ENCODE measurements at places on chromosomes 5 and 9.

GRCh38 chr9:89149726-89150125 is 28.9 kb downstream of the SHC3 start:
- no peak for DNase-seq

- DNase-seq, result no peak
Observed at GRCh38 chr9:68896486-68896885, 117.4 kb downstream of the PRKACG start.

GRCh38 chr9:96494215-96494800 is 44.3 kb downstream of the HABP4 start:
- no peak for DNase-seq

GRCh38 chr5:135319928-135320606 is 79.0 kb downstream of the MACROH2A1 start:
- DNase-seq, result peak; percentile 37

- DNase-seq, result no peak
Observed at GRCh38 chr5:31235381-31235780, 41.9 kb downstream of the CDH6 start.

- DNase-seq, result no peak
Observed at GRCh38 chr5:172632346-172633092, 8.5 kb upstream of the NEURL1B start.

DNA sequence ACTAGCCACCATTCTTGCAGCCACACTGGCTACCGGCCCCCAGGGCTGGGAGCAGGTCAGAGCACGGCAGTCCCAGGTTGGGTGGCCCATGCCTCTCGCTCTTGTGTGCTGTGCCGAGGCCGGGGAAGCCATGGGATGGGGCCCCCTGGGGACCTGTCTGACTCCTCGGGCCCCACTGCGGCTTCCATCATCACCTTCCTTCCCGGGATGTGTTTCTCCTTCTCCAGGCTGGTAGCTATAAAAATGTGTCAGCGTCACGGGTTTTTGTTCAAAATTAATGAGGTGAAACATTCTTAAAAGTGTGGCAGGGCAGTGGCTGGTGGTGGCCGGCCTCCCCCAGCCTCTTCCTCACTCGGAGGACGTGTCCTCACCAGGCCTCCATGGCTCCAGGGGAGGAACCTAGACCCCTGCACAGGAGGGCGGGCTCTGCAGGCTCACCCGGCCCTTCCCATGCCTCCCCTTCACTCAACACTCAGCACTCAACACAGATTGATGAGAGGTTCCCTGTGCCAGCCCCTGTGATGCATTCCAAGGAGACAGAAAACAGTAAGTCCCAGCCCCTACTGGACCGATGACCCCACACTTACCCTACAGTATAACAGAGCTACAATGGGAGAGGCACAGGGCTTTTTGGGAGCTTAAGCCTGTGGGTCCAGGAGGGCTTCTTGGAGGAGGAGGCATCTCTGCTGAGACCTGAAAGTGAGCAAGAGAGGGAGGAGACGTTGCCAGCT is 43.2 kb downstream of the PTGES start:
- DNase-seq, result no peak

- DNase-seq, result no peak
Observed at GRCh38 chr9:38355115-38355514, 37.4 kb upstream of the ALDH1B1 start.

DNA sequence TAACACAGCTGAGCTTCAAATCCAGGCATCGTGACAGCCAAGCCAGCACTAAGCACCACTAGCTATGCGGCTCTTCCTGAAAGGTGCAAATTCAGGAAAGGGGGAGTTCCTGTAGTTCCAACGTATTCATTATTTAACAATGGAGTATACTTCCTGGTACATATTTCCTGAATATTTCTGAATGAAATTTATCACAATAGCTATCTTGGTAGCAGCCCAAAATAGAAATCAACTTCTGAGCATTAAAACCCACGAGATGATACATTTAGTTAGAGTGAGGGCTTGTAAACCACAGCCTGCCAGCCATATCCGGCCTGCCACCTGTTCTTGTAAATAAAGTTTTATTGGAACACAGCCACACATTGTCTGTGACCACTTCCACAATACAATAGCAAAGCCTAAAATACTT is 109.7 kb upstream of the RETREG1 start:
- peak; percentile 43 for DNase-seq

DNA sequence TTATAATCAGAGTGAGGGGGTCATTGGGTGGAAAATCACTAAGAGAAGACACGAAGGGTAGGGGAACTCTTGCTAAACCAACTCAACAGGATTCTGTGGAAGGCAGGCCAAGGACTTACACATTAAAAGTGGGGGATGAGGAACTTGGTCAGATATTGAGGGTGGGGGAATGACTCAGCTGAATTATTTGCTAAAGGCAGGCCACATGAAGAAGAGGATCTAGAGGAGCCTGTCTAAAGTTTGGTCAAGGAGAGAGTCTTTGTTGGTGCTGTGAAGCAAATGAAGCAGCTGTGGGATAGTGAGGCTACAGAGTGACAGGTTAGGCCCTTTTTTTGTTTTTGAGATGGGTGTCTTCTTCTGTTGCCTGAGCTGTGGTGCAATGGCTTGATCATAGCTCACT is 63.9 kb upstream of the SPRY4 start:
- peak; percentile 70 for DNase-seq

GRCh38 chr5:126805063-126805462 is 28.1 kb downstream of the LMNB1 start:
- peak; percentile 27 for DNase-seq

GRCh38 chr9:69171049-69171448 is 3.0 kb upstream of the TJP2 start:
- DNase-seq, result peak; percentile 56

DNA sequence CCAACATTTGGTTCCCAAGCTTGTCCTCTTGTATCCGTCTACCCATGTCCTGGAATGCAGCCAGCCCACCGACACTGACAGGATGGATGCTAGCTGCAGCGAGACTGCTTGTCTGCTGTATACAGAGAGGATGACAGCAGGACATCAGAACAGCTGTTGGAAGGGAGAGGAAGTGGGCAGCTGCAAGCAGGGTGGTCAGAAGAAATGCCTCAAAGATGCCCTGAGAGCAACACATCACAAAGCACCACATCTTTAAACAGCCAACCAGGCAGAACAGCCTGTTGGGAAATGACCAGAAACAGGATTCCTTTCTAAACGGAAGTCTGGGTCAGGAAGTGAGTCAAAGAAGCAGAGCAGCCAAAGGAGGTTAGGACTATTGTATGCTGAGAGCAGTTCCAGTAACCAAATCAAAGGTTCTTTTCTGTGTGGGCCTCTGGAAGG is 219.1 kb downstream of the NDUFS4 start:
- DNase-seq, result no peak

DNA sequence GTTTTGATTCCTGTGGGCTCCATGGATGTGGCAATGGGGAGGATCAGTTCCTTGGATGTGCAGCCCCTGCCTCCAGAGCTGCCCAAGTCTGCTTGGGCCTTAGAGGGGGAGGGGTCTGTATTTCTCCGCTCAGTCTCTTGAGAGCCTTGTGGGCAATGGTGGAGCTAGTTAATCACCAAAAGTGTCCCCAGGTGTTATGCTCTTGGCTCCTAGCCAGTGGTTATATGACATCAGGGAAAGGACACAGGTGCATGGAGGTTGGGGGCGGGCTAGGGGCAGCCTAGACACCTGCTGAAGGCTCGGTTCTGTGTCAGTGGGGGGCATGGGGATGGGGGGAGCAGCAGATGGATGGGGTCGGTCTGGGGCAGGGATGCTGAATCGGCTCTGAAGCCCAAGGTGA is 12.4 kb upstream of the ARAP3 start:
- DNase-seq, result no peak

DNA sequence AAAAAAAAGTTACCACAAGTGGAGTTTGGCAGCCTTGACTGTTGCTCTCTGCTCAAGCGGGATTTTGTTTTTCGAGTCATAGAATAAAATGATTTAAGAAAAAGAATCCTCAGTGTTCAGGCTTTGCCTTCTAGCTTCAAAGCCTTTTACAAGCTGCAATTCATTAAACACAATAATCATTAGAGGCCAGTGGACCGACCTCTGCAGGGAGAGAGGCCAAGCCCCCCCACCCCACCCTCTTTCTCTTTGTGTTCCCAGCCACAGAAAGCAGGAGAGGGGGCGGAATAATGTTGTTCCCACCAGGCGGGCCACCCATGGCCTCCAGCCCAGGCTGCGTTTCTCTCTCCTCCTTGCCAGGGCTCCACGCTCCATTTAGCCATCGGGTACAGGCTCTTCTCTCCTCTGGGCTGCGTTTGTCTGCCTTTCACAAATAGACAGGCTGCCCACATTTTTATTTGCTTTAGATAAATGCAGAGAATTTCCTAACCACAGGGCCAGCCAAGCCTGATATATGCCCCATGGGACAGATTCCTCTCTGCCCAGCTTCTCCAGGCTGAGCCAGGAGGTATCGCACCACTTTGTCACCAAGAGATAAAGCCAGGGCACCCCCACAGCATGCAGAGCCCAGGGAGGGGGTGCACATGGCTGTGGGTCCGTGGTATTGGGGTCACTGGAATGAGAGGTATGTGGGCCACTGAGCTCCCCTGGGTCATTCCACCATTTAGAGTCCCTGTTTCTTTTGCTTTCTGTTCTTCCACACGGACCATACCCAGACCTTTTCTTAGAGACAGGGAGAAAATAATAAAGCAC is 318.8 kb downstream of the PIK3R1 start:
- DNase-seq, result no peak

GRCh38 chr9:116812231-116813030 is 125.3 kb downstream of the TRIM32 start:
- DNase-seq, result no peak

- DNase-seq, result no peak
Observed at GRCh38 chr5:143680672-143681259, 131.2 kb upstream of the HMHB1 start.

- DNase-seq, result no peak
Observed at GRCh38 chr5:108409786-108410185, 27.9 kb upstream of the FBXL17 start.

- peak; percentile 32 for DNase-seq
Observed at GRCh38 chr9:27535701-27536118, 6.1 kb upstream of the MOB3B start.

DNA sequence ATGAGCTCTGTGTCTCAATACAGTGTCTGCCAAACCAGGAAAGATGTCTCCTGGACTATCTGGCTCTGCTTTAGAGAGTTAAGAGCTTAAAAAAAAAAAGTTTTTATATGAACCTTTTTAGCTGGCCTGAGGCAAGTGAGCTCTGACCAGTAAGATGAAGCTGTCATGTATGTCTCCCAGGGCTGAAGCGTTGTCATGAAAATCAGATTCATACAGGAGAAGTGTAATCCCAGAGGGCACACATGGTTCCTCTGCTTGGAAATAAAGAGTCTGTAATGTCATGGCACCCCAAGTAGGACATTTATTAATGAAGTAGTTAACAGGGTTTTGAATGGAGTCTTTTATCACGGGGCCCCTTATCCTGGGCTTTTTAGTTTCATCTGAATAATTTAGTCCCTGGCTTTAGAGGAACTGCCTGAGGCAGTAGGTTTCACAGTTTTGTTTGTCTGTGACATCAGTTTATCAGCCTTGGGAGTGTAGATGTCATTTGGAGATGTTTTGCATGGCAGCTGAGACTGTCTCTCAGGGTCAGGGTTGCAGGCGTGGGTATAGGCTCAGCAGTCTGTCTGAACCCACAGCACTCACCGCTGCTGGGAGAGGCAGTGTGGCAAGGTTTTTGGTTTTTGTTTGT is 223.3 kb downstream of the DIRAS2 start:
- DNase-seq, result no peak

GRCh38 chr9:95083086-95083768 is 234.3 kb downstream of the FANCC start:
- DNase-seq, result no peak

DNA sequence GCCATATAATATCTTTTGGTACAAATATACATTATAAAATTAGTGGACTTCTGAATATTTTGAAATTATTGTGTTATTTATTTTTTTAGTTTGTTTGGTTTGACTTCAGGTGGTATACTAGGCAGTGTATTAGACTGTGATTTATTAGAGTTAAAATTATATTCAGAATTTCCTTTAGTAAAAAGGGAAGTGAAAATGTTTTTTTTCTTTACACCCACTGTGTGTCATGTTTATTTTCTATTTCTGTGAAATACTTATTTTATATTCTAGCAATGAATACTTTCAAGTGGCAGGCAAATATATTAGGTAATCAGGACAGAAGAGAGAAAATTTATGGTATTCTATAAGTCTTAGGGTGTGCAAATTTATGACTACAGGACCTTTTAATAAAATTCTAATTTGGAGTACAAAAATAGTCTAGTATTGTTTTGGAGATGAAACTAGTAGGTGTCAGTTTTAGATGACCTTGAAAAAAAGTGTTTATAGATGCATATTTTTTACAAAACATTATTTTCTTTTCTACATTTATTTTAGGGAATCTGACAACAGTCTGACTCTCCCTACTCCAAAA is 8.8 kb downstream of the CSNK1G3 start:
- no peak for DNase-seq

DNA sequence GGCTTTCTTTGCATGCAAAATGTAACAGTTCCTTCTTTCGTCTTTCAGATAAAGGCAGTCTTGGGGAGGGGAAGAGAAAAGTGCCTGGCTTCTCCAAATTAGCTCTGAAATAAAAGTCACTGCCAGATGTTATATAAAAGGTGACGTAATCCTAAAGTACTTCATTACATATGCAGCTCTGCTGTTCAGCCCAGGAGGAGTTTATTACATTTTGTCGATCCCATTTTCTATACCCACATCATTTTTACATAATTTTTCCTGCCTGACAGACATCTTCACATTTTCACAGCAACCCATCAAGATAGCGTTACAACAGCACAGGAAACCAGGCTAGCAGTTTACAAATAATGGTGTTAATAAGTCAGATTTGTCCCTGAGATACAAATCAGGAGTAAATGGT is 86.7 kb upstream of the SLC30A5 start:
- no peak for DNase-seq

GRCh38 chr9:86072394-86072877 is 26.9 kb downstream of the GOLM1 start:
- no peak for DNase-seq

DNA sequence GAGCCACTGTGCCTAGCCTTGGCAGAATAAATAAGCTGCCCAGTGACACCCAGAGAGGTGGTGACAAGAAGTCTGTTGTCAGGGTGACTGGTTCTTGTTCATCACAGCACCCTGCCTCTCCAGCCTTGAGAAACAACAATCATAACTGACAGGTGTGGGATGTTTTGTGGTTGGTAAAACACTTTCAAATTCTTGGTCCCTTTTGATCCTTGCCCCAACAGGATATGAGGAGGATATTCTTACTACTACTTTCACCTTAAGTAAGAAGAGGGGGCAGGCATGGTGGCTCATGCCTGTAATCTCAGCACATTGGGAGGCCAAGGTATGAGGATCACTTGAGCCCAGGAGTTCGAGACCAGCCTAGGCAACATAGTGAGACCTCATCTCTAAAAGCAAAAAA is 14.2 kb upstream of the FRRS1L start:
- DNase-seq, result no peak

DNA sequence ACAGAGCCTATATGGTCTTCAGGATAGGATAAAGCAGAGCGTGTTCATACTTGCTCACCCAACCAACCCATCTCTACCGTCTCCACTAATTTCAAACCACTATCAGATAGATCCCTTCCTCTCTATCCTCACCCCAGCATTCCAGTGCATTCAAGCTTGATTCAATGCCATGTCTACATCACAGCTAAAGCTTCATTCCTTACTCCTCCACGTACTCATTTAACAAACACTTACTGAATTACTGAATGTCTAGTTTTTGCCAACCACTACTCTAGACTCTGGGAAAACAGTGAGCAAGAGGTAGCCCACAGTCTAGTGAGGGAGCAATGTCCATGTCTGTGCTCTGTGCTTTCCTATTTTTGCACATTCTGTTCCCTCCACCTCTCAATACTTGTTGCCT is 163.5 kb upstream of the MSX2 start:
- DNase-seq, result no peak

Measured in hematopoietic multipotent progenitor cell treated with erythropoietin and hydrocortisone succinate and interleukin-3 and kit ligand, for 6 days (in vitro differentiated cells).